DMS53 (cell line): ENCODE measurements at places on chromosomes 1 and 21.

- DNase-seq, result peak; percentile 96
Observed at GRCh38 chr1:112296908-112297307, 99.1 kb upstream of the CTTNBP2NL start.

DNA sequence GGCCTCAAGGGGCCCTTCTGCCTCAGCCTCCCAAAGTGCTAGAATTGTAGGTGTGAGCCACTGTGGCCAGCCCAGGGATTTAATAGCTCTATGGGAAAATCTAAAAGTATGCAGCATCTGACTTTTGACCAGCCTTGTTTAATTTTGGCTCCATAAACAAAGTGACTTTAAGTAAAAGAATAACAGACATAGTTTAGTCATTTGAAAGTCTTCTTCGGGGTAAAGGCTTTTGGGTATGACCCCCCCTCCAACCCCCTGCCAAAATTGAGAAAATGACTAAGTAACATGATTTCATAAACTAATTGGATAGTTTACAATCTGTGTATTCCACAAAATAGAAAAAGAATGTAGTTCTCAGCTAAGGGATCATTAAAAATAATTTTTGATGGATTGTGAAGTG lies 17.0 kb downstream of the GPBP1L1 start:
- DNase-seq, result no peak

GRCh38 chr1:173297798-173298391 lies 90.8 kb upstream of the TNFSF4 start:
- no peak for DNase-seq

DNA sequence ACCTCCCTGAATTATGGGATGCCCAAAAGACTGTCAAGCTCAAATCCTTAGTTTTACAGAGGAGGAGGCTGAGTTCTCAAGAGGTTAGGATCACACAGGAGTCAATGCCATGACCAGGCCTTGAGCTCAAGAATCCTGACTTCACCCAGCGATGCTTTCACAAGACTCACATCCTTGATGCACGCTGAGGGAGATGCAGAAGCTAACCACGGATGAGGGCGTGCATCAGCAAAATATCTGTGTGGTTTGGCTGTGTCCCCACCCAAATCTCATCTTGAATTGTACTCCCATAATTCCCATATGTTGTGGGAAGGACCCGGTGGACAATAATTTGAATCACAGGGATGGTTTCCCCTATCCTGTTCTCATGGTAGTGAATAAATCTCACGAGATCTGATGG lies 133.2 kb downstream of the KCNJ6 start:
- no peak for DNase-seq

DNA sequence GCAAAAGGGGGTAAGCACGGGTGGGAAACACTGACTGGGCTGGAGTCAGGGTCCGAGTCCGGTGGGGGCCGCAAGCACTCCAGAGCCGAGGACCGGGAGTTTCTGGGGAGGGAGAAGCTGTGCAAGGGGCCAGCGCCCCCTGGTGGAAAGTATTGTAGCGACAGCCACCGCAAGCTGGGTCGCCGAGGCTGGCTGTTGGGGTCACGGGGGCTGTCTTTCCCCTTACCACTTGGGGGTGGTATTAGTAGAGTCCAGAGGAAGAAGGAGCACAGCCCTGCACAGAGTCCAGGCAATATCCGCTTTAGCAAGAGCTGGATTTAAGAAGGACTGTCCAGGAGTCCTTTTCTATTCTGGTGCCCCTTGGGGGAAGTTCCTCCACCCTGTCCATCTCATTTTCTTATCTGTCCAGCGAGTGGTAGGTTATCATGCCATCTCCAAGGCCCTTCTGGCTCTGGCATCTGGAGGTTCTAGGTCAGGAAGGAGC lies 17.9 kb upstream of the ETV3 start:
- DNase-seq, result peak; percentile 79

DNA sequence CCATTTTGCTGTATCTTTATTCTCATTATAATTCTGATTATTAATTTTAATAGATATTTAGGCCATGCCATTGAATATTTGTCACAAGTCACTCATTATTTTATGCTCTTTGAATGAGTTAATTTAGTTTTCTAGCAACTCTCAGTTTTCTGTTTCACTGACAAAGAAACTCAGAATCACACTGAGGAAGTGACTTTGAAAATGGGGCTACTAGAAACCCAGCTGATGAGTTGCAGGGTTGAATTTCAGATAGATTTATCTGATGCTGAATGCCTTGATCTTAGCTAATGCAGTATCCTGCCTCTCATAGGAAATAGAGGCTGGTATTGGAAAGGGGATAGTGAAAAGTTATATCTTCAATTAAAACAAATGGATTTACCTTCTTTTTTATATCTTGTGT lies 67.4 kb upstream of the PLA2G4A start:
- DNase-seq, result no peak

GRCh38 chr21:36852864-36853263 lies 113.6 kb downstream of the HLCS start:
- no peak for DNase-seq

DNA sequence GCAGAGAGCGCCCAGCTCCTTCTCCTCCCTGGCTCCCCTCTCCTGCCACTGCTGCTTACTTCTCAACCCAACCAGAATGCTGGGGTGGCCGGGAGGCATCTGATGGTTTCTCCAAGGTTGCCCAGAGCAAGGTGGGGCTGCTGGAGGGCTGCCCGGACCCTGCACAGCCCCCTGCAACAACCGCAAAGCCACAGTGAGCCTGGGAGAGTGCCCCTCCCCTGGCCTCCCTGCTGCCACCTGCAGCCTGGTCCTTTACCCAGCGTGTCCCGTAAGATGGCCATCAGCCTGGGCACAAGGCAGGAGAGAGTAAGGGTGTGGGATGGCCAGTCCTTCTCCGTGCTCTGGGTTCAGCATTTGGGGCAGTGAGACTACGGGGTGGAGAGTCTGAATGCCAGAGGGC lies 17.0 kb downstream of the MX2 start:
- DNase-seq, result no peak

DNA sequence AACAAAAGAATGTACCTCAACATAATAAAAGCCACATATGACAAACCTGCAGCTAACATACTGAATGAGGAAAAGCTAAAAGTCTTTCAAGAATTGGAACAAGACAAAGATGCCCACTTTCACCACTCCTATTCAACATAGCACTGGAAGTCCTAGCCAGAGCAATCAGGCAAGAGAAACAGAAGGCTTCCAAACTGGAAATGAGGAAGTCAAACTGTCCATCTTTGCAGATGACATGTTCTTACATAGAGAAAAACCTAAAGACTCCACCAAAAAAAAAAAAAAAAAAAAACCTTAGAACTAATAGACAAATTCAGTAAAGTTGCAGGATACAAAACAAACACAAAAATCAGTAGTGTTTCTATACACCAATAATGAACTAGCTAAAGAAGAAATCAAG lies 20.2 kb downstream of the NSL1 start:
- DNase-seq, result no peak

DNA sequence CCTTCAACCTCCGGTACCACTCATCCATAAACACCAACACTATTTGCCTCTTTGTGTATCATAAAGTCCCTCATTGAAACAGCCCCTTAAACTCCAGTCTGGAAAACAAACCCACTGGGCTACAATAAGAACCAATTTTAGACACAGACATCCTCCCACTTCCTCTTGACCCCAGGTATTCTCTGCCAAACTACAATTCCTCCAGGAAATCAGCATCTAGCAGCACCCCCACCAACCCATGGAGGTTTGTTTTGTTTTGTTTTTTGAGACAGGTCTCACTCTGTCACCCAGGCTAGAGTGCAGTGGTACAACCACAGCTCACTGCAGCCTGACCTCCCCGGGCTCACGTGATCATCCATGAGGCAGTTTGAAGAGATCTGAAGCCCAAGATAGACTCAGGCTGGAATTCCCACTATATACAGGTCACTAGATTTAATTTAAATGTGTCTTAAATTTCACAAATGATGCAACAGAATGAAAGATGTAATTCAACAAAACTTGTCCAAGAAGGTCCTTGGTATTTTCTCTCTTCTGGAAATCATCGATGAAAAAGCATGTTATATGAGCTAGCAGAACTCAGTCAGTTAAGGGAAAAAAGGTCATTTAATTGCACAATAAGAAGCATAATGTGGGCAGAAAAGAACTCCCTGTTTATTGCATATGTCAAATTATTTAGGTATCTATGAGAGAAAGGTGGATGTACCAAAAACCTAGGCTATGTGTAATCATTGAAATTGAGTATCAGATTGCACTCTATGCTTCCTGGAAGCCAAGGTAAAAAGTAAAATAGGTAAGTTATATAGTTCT lies 30.3 kb downstream of the TCP10L start:
- DNase-seq, result no peak

- DNase-seq, result no peak
Observed at GRCh38 chr1:93565496-93566206, 116.0 kb downstream of the BCAR3 start.

- peak; percentile 37 for DNase-seq
Observed at GRCh38 chr1:19353596-19353995, 41.5 kb downstream of the SLC66A1 start.

DNA sequence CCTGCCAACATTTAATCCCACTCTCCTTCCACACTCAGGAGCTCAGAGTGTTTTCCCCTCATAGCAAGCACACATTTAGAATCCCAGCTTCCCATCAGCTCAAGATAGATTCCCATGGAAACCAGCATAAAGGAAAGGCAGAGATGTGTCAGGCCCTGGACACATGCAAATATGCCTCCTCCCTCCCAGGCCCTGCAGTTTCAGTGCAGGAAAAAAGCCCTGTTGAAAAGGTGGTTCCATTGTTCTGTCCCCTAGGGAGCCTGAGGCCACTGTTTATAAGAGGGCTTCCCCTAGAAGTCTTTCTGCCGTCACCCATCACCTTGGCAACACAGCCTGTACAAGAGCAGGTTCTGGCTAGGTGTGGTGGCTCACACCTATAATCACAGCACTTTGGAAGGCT lies 3.6 kb downstream of the CACNA1S start:
- peak; percentile 34 for DNase-seq

DNA sequence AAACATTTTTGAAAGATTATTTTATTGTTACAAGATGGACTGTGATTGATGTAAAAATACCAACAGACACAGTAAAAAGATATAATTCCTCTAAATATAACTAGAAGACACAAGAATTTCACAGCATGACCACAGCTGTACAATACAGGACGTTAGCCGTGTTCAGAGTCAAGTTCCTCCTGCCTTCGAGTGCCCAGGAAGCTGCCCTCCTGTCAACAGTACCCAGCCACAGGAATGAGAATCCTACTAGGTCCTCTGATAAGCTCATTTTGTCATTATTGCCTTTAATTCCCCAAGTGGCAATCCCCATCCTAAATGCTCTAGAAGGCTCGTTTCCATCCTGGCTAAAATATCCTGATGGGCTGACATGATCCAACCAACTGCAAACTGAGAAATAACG lies 16.4 kb upstream of the CAPN2 start:
- no peak for DNase-seq

DNA sequence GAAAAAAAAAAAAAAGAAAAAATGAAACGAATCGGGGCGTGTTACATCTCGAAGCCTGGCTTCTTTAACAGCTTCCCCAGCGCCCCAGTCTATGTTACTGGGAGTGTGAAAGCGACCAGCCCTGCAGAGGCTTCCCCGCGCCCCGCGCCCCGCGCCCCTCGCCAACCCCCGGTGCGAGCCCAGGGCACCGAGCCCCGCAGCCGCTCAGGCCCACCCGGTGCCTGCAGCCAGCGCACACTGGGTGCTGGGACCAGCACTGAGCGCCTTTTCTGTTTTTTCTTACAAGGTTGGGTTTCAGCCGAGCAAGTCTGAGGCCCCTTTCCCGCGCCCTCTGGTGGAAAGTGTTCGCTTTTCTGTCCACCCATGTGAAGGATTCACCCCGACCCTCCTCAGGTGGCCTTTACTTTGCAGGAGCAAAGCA lies 42.1 kb upstream of the ZNF496 start:
- DNase-seq, result peak; percentile 73

- peak; percentile 96 for DNase-seq
Observed at GRCh38 chr21:30984889-30985288, 53.4 kb downstream of the KRTAP19-8 start.

GRCh38 chr1:200302921-200303290 lies 106.9 kb downstream of the ZNF281 start:
- DNase-seq, result peak; percentile 44
